NCI-H526 treated with DMSO at 0.1 percent for 48 hours (cell line): ENCODE measurements at places on chromosomes 7 and 10.

- no peak for DNase-seq
These were observed 9.1 kb downstream of the MDFIC start for GRCh38 chr7:114930829-114931655.

DNA sequence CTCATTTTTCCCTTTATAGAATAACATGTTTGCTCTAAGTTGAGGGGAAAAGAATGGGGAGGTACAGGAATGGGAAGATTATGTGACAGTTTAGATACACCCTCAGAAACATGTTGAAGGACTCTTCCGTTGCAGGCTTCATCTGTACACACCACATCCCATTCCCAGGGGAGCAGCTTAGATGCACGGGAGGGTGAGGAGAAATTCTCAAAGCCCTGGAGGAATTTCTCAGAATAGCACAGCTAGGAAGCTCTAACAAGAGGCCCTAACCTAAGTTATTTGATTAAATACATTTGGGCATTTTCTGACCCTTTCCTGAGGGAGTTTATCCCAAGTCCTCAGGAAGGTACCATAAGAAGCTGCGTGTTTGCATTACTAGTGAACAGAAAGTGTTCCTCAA lies 660.2 kb upstream of the IGFBP3 start:
- no peak for DNase-seq

DNA sequence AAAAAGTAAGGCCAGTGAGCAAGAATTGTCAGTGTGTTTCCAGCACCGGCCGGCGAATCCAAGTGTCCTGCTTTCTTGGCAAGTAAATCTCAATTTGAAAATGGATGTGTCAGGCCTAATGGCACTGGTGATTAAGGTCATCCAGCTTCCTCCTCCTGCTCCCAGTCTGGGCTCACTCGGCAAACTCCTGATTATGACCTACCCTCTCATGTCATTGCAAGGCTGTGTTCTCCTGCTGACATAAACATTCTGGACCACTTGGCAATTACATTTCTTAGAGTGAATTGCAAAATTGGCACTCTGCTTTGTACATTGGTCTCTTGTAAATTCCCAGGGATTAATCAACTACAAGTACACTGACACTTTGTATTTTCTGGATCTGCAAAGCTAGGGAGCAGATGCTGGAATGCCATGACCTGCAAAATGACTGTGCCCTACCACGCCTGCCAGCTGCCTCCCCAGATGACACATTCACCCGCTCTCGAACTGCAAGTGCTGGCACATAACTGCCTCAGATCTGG lies 473.8 kb downstream of the KIF20B start:
- DNase-seq: no peak

- DNase-seq: no peak
These were observed 25.7 kb upstream of the C1GALT1 start for GRCh38 chr7:7156663-7157062.

- DNase-seq: no peak
These were observed 54.1 kb downstream of the COPG2 start for GRCh38 chr7:130614449-130614848.

DNA sequence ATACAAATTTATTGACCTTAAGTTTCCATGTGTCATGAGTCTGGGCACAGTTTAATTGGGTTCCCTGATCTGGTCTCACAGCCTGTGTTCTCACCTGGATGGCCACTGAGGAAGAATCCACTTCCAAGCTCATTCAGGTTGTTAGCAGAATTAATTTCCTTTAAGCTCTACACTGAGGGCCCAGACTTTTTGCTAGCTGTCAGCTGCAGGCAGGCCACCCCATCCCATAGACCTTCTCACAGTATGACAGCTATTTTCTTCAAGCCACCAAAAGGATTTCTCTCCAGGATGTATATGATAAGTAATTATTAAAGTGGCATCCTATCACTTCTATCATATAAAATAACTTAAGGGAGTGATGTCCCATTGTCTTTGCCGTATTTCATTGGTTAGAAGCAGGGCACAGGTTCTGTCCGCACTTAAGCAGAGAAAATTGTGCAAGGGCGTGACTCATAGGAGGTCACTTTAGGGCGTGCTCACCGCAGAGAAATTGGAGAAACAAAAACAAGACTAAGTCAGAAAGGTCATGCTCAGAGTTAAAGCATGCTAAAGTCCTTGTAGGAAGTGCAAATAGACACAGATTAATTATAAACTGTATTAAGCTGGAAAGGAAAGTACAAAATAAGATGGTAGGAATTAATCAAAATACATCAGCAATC lies 109.9 kb downstream of the AHR start:
- DNase-seq: no peak

- no peak for DNase-seq
These were observed 21.5 kb downstream of the CLDN12 start for GRCh38 chr7:90424720-90425119.

DNA sequence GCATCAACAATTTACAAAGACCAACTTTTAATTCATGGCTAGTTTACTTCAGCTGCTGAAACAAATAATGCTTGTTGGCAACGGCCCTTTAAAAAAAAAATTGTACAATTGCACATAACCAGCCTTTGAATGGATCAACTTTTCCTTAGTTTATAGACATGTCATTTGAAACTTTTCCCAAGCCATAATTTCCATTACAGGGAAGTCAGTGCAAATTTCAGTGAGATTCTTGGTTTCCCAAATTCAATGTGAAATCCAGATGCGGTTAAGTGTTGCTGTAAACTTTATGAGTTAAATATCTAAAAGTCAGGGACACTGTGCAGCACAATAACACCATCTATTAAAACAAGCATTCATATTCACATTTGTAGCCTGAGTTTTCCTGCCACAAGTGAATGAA lies 182.2 kb downstream of the JAZF1 start:
- no peak for DNase-seq

- peak; percentile 82 for DNase-seq
These were observed 84.9 kb upstream of the ADRB1 start for GRCh38 chr10:113958631-113959382.

GRCh38 chr10:96987141-96987841 lies 155.2 kb downstream of the LCOR start:
- DNase-seq: no peak
